Thoracic aorta (tissue), 2 donors: ENCODE measurements at places on chromosomes 13 and 19. TPM values are rescaled to one million over a fixed set of nuclear protein-coding genes. Genes with fewer than 3 reads are reported as not detected.

GNG8 gene
- not detected for total RNA-seq

GRCh38 chr13:31962731-31963370 is 68.7 kb upstream of the FRY start:
- H3K36me3 ChIP-seq = no peaks in the 10 kb centered on the region
- H3K4me3 ChIP-seq = no peak overlapping the region
- peaks cover 7% of the 10 kb centered on the region for H3K4me1 ChIP-seq
- no peak for DNase-seq

DNA sequence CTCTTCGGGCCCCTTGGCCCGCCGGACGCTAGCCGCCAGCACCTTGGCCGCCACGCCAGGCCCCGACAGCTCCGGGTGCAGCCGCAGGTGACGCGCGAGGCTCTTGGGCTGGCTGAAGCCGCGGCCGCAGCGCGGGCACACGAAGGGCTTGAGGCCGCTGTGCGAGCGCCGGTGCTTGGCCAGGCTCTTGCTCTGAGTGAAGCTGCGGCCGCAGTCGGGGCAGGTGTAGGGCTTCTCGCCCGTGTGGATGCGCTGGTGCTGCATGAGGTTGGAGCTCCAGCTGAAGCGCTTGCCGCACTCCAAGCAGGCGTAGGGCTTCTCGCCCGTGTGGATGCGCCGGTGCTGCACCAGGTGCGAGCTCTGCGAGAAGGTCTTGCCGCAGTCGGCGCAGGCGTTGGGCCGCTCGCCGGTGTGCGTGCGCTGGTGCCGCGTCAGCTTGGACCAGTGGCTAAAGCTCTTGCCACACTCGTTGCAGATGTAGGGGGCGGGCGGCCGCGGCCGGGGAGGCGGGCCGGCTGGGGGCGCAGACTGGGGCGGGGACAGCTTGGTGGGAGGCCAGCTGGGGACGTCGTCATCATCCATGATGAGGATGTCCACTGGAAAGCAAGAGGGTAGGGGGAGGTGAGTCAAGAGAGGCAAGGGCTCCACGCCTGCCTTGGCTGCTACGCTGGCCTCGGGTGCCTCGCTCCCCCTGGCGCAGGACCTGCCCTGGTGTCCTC is 32.4 kb downstream of the ZNF787 start:
- peaks cover 8% of the 10 kb centered on the region for H3K36me3 ChIP-seq
- H3K27me3 ChIP-seq = no peaks in the 10 kb centered on the region
- H3K4me1 ChIP-seq = no peaks in the 10 kb centered on the region

DNA sequence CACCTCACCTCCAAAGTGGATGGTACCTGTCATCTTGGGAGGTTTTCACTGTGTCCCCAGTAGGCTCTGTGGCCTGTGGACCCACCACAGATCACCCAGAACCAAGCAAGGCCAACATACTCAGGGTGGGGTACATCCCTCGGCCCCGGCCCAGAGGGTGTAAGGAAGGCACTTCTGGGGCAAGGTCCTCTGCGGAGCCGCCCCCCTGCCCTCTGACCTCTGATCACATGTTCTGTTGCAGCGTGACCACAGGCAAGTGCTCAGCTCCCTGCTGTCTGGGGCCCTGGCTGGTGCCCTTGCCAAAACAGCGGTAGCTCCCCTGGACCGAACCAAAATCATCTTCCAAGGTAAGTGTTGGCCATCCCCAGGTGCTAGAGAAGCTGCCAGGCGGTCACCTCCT is 36.7 kb downstream of the TMEM161A start:
- H3K27me3 ChIP-seq = no peaks in the 10 kb centered on the region
- H3K27ac ChIP-seq = no peak overlapping the region
- DNase-seq = no peak
- no peak overlapping the region for H3K4me3 ChIP-seq

DNA sequence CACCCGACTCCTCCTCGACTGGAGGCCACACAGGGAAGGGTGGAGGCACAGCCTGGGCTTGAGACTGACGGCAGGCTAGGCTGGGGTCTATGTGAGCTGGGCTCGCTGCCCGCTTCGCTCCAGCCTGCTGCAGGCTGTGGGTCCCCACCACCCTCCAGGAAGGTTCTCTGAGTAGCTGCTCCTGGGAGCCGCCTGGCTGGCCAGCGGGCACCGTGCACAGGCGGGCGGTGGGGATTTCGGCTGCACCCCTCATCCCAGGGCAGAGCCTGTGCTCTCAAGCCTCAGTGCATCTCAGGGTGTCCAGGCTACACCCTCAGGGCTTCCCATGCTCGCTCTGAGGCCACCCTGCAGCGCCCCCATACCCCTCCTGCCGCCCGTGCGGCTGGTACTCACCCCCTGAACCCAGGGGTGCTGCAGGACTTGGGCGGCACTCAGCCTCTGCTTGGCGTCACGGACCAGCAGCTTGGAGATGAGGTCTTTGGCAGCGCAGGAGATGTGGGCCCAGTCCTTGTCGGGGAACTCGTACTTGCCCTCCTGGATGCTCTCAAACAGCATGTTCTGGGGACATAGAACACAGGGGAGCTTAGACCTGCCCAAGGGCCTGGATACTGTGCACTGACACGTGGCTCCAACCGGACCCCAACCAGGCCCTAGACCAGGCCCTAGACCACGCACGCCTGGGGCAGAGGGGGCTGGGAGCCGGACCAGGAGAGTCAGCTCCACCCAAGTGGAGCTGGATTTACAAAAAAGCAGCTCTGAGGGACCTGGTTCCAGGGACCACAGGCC is 10.2 kb downstream of the MKNK2 start:
- DNase-seq = no peak
- peaks cover 49% of the 10 kb centered on the region for H3K4me1 ChIP-seq
- no peak overlapping the region for H3K4me3 ChIP-seq
- H3K36me3 ChIP-seq = peaks cover 54% of the 10 kb centered on the region

DNA sequence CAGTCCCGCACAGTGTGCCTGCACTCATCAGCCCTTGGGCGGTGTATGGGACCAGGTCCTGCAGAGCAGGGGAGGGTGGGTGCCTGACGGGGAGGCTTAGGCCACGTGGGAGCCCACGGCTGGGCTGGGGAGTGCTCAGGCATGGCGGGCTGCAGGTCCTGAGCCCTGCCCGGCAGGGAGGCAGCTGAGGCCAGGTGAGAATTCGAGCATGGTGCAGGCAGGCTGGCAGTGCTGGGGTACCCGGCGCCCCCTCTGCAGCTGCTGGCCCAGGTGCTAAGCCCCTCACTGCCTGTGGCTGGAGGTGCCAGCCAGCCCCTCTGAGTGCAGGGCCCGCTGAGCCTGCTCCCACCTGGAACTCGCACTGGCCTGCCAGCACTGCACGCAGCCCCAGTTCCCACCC is 630.9 kb upstream of the PCDH20 start:
- H3K4me1 ChIP-seq = no peaks in the 10 kb centered on the region
- no peaks in the 10 kb centered on the region for H3K36me3 ChIP-seq
- no peak for DNase-seq
- H3K4me3 ChIP-seq = no peak overlapping the region
- no peak overlapping the region for H3K27ac ChIP-seq

IGFL3 gene
- not detected for total RNA-seq

DNA sequence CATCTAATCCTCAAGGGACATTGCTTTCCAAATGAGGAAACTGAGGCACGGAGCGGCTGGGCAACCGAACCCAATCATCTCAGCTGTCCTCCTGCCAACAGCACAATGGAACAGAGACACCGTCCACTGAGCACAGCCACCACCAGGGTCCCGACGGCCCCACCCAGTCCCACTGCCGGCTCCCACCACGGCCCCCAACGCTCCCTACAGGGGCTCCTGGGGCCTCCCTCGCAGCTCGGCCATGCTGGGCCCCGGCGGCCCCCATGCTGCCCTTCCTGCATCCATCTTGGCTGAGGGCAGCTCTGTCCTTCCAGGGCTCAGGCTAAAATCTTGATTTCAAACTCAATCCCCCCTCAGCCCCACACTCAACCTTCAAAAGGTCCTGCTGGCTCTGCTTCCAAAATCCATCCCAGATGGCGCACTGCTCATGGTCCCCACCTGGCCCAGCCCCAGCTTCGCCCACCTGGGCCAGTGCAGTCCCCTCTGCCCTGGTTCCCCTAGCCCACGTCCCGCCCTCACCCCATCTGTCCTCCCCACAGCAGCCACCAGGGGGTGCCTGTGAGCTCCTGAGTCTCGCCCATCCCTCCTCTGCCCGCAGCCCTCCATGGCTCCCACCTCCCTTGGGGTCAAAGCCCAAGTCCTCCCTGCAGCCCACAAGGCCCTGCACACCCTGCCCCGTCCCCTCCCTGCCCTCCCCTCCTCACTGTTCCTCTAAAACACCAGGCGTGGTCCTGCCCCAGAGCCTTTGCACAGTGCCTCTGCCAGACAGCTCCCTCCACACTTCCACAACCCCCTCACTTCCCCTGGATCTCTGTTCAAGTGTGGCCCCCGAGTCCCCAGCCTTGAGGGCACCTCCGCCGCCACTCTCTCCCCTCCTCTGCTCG is 7.9 kb downstream of the PIP5K1C start:
- H3K27me3 ChIP-seq = no peaks in the 10 kb centered on the region
- no peaks in the 10 kb centered on the region for H3K36me3 ChIP-seq
- DNase-seq = no peak
- H3K4me3 ChIP-seq = peak overlapping the region; percentile 54

KLK7 gene
- total RNA-seq = not detected

ZNF132 gene
- 10.2 TPM for total RNA-seq
